ENCODE measurements at places on chromosomes 13 and 19.

- no peak overlapping the region for H3K4me3 ChIP-seq
- H3K36me3 ChIP-seq, result no peaks in the 10 kb centered on the region
- DNase-seq, result no peak
- H3K4me1 ChIP-seq, result no peaks in the 10 kb centered on the region
- peaks cover 1% of the 10 kb centered on the region for H3K27me3 ChIP-seq
- no peak overlapping the region for H3K27ac ChIP-seq
Measured at GRCh38 chr13:103164251-103164650, 98.0 kb upstream of the SLC10A2 start.

DNA sequence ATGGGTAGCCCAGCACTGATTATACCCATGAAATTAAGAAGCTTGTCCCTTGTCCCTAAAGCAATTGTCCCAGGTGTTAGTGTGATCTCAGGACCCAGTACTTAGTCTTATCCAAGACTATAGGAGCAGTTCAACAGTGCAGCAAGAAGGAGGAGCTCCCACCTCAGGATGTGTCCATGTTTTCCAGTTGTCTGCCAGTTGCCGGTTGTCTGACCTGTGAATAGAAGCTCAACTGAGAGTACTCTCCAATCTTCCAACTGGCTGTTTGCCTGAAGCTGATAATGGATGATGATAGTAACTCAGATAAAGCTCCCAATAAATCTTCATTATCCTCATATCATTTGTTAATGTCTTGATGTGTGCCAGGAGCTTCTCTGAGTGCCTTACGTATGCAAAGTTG lies 107.2 kb upstream of the HTR2A start:
- no peak overlapping the region for H3K27ac ChIP-seq
- no peak for DNase-seq
- no peaks in the 10 kb centered on the region for H3K4me1 ChIP-seq
- H3K27me3 ChIP-seq, result peaks cover 4% of the 10 kb centered on the region
- no peaks in the 10 kb centered on the region for H3K36me3 ChIP-seq

- H3K27me3 ChIP-seq, result peaks cover 5% of the 10 kb centered on the region
- DNase-seq, result peak; percentile 51
- no peak overlapping the region for H3K27ac ChIP-seq
- no peaks in the 10 kb centered on the region for H3K4me1 ChIP-seq
Measured at GRCh38 chr19:4567584-4568071, 8.1 kb upstream of the SEMA6B start.

- peaks cover 3% of the 10 kb centered on the region for H3K36me3 ChIP-seq
- peaks cover 16% of the 10 kb centered on the region for H3K27me3 ChIP-seq
- peak overlapping the region; percentile 88 for H3K4me3 ChIP-seq
- DNase-seq, result peak; percentile 78
- H3K4me1 ChIP-seq, result peaks cover 7% of the 10 kb centered on the region
- H3K27ac ChIP-seq, result peak overlapping the region; percentile 67
Measured at GRCh38 chr13:109785892-109786450, 412 bp downstream of the IRS2 start.

DNA sequence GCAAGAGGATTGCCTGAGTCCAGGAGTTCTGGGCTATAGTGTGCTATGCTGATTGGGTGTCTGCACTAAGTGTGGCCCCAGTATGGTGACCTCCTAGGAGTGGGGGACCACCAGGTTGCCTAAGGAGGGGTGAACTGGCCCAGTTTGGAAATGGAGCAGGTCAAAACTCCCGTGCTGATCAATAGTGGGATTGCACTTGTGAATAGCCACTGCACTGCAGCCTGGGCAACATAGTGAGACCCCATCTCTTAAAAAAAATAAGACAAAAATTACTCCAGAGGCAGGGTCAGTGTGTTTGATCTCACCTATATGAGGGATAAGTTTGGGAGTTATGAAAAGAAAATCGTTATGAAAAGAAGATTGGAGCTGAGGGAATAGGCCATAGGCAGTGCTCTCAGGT lies 21.7 kb downstream of the PAF1 start:
- H3K4me3 ChIP-seq, result no peak overlapping the region
- H3K27ac ChIP-seq, result no peak overlapping the region
- H3K36me3 ChIP-seq, result peaks cover 8% of the 10 kb centered on the region
- no peaks in the 10 kb centered on the region for H3K4me1 ChIP-seq
- H3K27me3 ChIP-seq, result no peaks in the 10 kb centered on the region
- DNase-seq, result no peak

DNA sequence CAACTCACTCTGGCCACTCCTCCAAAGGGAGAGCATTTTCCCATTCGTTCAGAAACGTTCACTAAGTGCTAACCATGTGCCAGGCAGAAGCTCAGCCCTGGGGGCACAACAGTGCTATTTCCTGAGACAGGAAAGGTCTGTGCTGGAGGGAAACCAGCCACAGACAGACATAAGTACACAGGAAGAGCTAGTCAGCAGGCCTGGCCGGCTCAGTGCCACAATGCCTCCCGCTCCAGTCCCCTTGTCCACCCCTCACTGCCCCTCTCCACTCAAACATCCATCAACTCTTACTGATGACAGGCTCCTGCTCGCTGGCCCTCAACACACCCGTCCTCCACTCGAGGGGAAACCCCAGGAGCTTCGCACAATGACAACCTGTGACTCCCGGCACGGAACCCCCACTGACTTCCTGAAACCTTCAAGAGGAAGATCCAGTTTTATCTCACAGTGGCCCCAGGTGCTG lies 11.3 kb upstream of the PLA2G4C start:
- H3K27me3 ChIP-seq, result no peaks in the 10 kb centered on the region
- H3K27ac ChIP-seq, result peak overlapping the region; percentile 57
- peaks cover 40% of the 10 kb centered on the region for H3K36me3 ChIP-seq
- no peak for DNase-seq

GRCh38 chr13:71865874-71866334 lies 1.1 kb downstream of the DACH1 start:
- H3K27ac ChIP-seq, result no peak overlapping the region
- peaks cover 4% of the 10 kb centered on the region for H3K36me3 ChIP-seq
- peaks cover 22% of the 10 kb centered on the region for H3K27me3 ChIP-seq
- H3K4me3 ChIP-seq, result peak overlapping the region; percentile 63
- H3K4me1 ChIP-seq, result peaks cover 19% of the 10 kb centered on the region

GRCh38 chr13:45120967-45121831 lies 889 bp downstream of the GTF2F2 start:
- H3K4me1 ChIP-seq, result peaks cover 10% of the 10 kb centered on the region
- H3K36me3 ChIP-seq, result no peaks in the 10 kb centered on the region

DNA sequence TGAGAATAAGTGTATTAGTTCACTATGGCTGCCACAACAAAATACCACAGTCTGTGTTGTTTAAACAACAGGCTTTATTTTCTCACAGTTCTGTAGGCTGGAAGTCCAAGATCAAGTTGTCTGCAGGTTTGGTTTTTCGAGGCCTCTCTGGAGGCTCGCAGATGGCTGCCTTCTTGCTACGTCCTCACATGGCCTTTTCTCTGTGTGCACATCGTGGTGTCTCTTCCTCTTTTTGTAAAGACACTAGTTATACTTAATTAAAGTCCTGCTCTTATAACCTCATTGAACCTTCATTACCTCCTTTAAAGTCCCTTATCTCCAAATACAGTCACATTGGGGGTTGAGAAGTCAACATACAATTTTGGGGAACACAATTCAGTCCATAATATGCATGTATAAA lies 10.6 kb downstream of the CSNK1A1L start:
- peaks cover 5% of the 10 kb centered on the region for H3K27me3 ChIP-seq
- no peaks in the 10 kb centered on the region for H3K36me3 ChIP-seq
- no peak for DNase-seq
- no peak overlapping the region for H3K27ac ChIP-seq
- H3K4me3 ChIP-seq, result no peak overlapping the region
- no peaks in the 10 kb centered on the region for H3K4me1 ChIP-seq

- H3K4me3 ChIP-seq, result no peak overlapping the region
- H3K27ac ChIP-seq, result no peak overlapping the region
- H3K36me3 ChIP-seq, result peaks cover 15% of the 10 kb centered on the region
- H3K27me3 ChIP-seq, result no peaks in the 10 kb centered on the region
Measured at GRCh38 chr13:100365680-100366079, 222.9 kb downstream of the GGACT start.

- peak; percentile 65 for DNase-seq
- H3K27me3 ChIP-seq, result peaks cover 3% of the 10 kb centered on the region
- H3K27ac ChIP-seq, result peak overlapping the region; percentile 86
- H3K4me1 ChIP-seq, result peaks cover 18% of the 10 kb centered on the region
Measured at GRCh38 chr13:23695711-23696464, 125.7 kb downstream of the TNFRSF19 start.

GRCh38 chr13:60922576-60923231 lies 492.9 kb downstream of the PCDH20 start:
- H3K4me1 ChIP-seq, result no peaks in the 10 kb centered on the region
- no peak overlapping the region for H3K4me3 ChIP-seq
- H3K27ac ChIP-seq, result no peak overlapping the region

DNA sequence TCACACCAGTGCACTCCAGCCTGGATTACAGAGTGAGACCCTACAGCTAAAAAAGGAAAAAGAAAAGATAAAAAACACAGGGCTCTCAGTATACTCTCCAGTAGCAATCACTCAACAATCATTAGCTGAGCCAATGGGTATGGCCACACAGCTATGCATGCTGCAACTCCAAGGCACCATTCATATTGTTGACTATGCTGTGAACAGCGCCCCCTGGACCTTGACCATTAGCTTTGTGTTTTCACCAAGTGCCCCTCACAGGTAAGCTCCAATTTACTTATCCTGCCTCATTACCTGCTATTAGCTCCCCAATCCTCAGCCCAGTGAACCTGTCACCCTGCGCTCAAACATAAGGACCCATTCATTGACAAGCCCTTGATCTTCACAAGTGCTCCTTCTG lies 35.8 kb downstream of the ZIC5 start:
- H3K4me3 ChIP-seq, result no peak overlapping the region
- H3K27me3 ChIP-seq, result peaks cover 8% of the 10 kb centered on the region
- no peak for DNase-seq

- H3K36me3 ChIP-seq, result no peaks in the 10 kb centered on the region
- no peaks in the 10 kb centered on the region for H3K4me1 ChIP-seq
- H3K4me3 ChIP-seq, result no peak overlapping the region
- no peak overlapping the region for H3K27ac ChIP-seq
Measured at GRCh38 chr13:108342369-108343289, 73.1 kb downstream of the TNFSF13B start.

DNA sequence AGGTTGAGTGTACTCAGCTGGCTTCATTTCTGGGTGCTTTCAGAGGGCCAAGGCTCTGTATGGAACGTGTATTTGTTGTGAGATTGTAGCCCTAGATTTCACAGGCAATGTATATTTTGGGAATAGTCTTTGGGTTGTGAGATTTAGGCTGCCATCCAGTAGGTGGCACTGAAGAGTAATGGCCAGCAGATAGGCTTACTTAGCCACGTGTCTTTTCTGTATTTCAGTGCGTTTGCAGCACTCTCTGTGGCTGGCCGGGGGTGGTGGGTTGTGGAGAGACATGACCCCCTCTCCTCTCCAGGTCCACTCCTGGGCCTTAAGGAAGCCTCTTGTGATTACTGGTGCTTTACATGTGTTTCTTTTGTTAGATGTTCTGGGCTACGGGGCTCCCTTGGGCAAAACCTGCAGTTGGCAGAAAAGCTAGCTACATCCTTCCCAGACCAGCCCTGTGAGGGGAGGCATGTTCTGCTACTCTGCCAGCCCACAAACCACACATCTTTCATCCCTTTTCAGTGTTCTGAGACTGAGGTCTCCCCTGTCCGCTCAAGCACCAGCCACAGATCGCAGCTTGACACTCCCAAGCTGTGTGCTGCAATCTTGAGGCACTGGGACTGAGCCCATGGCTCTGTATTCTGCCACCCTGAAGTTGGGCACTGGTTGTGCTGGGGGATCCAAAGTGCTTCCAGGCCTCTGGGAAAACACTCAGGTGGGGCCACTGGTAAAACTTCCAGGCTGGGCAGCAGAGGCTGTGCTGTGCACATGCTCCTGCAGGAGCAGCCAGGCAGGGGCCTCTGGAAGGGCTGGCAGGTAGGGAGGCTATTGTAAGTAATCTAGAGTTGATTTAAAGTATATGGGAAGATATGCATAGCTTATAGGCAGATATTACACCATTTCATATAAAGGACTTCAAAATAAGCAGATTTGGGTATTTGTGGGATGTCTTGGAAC lies 1096.8 kb upstream of the PCDH20 start:
- H3K4me3 ChIP-seq, result no peak overlapping the region
- peaks cover 4% of the 10 kb centered on the region for H3K27me3 ChIP-seq
- no peak for DNase-seq
- H3K36me3 ChIP-seq, result no peaks in the 10 kb centered on the region

GRCh38 chr19:18634612-18635297 lies 2.1 kb upstream of the KLHL26 start:
- no peak for DNase-seq
- H3K27me3 ChIP-seq, result peaks cover 3% of the 10 kb centered on the region
- H3K27ac ChIP-seq, result no peak overlapping the region
- H3K4me3 ChIP-seq, result peak overlapping the region; percentile 46
- peaks cover 27% of the 10 kb centered on the region for H3K4me1 ChIP-seq
- no peaks in the 10 kb centered on the region for H3K36me3 ChIP-seq

- no peak overlapping the region for H3K27ac ChIP-seq
- no peaks in the 10 kb centered on the region for H3K36me3 ChIP-seq
- H3K27me3 ChIP-seq, result peaks cover 2% of the 10 kb centered on the region
- H3K4me3 ChIP-seq, result no peak overlapping the region
Measured at GRCh38 chr13:31747291-31747690, 8.0 kb downstream of the RXFP2 start.

DNA sequence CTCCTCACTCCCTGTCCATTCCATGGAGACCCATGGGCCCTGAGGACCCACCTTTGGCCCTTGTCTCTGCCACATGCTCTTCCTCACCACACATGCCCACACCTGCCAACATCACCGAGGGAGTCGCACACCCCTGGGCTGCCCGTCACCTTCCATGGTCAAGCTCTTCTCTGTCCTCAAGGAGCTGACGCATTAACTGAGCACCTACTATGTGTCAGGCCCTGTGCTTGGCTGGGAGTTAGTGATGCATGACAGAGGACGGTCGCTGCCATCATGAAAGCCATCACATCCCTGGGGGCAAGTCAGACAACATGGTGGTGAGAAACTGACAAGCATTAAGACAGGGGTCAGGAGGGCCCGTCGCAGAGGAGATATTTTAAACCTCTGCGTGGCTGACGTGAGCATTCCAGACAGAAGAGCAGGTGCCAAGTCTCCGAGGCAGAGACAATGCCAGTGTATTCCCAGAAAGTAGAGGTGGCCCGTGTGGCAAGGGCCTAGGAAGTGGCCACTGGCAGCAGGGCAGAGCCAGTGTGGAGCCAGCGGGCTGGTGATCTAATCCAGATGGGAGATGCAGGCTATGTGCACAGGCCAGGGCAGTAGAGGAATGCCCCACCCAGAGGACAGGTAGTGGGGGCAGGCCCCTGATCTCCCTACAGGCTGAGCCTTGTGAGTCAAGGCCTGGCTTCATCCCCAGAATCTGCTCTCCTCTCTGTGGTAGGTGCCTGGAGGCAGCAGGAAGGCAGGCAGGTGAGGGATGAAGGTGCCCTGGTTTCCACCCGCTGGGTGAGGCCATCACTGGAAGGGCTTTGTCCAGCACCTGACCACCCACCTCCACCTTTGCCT lies 21.2 kb downstream of the ELAVL1 start:
- H3K36me3 ChIP-seq, result peaks cover 35% of the 10 kb centered on the region
- H3K4me3 ChIP-seq, result no peak overlapping the region
- H3K4me1 ChIP-seq, result peaks cover 10% of the 10 kb centered on the region
- H3K27me3 ChIP-seq, result peaks cover 3% of the 10 kb centered on the region
- H3K27ac ChIP-seq, result no peak overlapping the region

GRCh38 chr19:11446652-11447301 lies 11.3 kb downstream of the PRKCSH start:
- DNase-seq, result peak; percentile 38
- H3K27me3 ChIP-seq, result no peaks in the 10 kb centered on the region
- no peak overlapping the region for H3K4me3 ChIP-seq
- no peak overlapping the region for H3K27ac ChIP-seq

Measured in immature natural killer cell (primary cell).